ENCODE measurements at places on chromosomes 13 and 19.
A peak's percentile ranks its signal among the peaks of the same experiment; 100 is the strongest.

DNA sequence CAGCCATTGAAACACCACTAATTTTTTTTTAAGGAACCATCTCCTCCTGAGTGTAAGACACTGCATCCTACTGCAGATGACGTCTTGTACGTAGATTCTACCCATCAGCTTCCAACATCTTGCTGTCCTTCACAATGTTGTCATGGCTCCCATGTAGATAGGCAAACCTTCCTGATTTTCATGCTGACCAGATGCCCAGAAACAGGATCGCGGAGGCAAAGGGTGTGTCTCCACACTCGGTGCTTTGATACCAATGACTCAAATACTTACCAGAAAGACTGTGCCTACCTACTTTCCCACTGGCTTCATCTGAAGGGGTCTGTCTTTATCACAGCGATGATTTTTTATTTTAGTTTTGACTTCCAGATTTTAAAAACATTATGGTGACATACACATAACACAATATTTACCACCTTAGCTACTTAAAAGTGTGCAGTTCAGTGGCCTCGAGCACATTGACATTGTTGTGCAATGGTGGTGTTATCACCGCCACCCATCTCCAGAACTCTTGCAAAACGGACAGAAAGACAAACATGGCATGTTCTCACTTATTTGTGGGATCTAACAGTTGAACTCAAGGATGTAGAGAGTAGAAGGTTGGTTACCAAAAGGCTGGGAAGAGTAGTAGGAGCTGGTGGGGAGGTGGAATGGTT is 94.0 kb upstream of the PEG3 start:
- DNase-seq: no peak

DNA sequence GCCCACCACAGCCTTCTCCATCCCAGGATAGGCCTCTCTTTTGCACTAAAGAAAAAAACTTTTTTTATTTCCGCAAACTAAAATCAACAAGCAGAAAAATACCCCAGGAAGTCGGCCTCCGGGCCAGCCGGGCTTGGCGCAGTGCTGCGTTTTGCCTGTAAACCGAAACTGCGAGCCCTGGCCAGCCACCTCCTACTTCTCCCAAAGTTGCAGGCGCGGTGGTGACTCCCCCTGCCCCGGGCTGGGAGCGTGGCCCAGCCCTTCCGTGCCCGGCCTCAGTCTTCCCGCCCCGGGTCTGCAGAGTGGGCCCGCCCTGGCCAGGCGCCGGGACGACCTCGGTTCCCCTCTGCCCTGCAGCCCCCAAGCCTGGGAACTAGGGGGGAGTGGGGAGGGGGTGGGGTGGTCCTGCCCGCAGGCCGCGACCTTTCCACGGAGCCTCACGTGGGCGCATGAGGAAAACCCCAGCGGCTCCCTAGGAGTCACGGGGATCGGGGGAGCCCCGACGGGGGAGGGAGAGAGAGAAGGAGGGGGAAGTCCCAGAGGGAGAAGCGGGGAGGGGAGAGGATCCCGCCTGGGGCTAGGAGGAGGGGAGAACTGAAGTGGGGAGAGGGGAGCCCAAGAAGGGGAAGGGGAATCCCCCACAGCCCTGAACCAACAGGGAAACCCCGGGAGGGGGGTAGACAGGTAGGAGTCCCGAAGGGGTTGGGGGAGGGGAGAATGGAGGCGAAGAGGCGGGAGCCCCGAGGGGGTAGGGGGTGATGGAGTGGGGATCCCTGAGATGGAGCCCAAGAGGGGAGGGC is 3.0 kb downstream of the GADD45B start:
- DNase-seq: peak; percentile 83

DNA sequence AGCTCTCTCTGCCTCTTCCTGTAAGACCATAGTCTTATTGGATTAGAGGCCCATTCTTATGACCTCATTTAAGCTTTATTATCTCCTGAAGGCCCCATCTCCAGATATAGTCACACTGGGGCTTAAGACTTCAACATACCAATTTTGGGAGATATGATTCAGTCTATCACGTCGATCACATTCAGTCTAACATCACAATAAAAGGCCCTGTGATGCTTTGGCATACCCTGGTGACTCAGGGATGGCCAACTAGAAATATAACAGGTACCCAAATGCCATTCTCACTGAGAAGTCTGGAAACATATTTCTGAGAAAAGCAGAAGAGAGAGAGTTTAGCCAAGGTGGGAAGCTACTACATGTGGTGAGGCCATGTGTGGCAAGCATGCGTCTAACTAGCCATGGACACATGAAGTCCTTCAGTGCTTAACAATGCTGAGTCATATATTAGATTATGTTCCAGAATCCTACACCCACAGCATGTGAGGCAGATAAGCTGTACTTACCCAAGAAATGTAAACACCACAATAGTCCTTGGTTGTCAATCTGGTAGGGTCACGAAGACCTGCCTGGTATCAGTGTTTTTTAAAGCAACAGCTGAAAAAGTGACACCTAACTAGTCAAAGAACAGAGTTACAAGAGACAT is 485.1 kb downstream of the FOXO1 start:
- no peak for DNase-seq

DNA sequence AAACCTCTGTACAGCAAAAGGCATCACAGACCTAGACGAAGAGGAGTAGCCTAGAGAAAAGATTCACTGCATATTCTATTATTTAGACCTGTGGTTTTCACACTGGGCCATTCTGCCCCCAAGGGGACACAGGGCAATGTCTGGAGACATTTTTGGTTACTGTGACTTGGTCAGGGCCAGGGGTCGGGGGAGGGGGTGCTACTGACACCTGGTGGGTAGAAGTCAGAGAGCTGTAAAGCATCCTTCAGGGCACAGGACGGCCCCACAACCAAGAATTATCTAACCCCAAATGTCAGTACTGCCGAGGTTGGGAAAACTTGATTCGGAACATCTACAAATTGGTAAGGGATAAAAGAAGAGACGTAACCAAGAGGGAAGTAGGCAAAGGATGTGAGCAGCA is 11.3 kb downstream of the ELAVL1 start:
- DNase-seq: no peak

DNA sequence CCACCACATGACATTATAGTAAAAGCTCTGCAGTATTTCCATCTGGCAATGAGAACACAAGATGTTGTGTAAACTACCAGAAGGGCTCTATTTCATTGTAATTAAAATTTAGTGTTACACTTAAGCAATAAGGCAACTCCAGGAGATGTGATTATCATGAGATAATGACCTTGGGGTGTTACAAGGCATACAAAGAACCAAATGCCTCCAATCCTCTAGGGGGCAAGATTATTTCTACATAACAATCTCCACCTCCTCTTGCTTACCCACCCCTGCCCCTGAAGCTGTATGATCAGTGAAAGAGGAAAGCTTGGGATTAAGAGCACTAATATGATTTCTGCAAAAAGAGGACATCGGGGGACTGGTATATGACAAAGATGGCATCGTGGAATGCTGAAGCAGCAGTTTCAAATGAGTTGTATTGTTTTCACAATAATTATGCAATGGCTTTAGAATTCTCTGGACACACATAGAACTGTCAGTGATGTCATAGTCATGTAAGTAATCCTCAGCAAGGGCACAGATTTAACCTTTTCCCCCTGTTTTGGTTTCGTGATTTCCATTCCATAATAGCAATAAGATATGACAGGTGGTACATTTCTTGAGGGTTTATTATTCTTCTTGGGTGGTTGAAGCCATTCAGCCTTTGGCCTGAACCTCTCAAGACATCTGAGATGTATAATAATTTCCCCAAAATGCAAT is 295.3 kb downstream of the MZT1 start:
- no peak for DNase-seq

DNA sequence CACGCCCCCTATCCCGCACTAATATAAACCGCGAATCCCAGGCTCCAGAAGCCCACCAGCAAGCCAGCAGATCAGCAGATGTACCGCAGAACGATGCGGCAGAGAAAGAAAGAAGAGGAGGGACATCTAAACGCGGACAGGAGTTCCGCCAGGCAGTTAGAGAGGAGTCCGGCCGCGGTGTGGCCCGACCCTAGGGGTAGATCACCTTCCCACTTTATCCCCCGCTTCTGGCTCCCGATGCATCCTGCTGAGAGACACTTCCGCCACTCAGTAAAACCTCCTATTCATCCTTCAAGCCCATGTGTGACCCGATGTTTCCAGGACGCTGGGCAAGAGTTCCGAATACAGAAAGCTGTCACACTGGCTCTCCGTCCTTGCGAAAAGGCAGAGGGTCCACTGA is 1046.8 kb downstream of the SLITRK5 start:
- no peak for DNase-seq

DNA sequence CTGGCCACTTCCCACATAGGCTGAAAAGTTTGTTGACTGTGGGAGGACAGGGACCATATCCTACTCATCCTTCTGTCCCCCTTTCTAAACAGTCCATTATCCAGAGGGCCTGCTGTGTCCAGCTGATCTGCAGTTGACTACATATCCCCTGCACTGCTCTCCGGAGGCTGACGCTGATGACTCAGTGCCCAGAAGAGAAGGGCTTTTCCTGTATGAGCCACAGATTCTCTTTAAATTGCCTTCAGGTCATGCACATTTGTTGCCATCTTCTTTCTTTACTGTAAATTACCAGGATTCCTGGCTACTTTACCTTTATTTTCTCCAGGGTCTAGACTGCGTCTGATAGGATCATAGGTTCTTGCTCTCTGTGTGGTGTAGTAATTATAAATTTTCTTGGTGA is 125.2 kb downstream of the LACC1 start:
- DNase-seq: no peak

- DNase-seq: no peak
Measured at GRCh38 chr13:80787604-80788003, 446.7 kb upstream of the SPRY2 start.

DNA sequence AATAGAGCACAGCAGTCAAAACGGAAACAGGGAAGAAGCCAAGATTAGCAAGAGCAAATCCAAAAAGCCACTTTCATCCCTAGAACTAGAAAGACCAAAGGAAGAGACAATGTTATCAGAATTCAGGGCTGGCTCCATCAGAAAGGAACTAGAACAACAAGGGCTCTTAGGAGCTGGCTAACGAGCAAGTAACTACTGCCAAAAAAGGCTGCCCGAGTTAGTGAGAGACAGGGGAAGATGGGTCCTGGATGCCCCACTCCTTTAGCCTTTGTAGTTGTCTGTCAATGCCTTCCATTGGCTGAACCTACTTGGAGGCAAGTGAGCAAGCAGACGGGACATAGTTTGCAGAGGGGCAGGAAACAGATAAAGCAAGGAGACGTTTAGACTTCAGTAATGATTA is 240.4 kb downstream of the KLF12 start:
- no peak for DNase-seq

GRCh38 chr13:59774491-59774971 is 389.2 kb downstream of the DIAPH3 start:
- DNase-seq: no peak

DNA sequence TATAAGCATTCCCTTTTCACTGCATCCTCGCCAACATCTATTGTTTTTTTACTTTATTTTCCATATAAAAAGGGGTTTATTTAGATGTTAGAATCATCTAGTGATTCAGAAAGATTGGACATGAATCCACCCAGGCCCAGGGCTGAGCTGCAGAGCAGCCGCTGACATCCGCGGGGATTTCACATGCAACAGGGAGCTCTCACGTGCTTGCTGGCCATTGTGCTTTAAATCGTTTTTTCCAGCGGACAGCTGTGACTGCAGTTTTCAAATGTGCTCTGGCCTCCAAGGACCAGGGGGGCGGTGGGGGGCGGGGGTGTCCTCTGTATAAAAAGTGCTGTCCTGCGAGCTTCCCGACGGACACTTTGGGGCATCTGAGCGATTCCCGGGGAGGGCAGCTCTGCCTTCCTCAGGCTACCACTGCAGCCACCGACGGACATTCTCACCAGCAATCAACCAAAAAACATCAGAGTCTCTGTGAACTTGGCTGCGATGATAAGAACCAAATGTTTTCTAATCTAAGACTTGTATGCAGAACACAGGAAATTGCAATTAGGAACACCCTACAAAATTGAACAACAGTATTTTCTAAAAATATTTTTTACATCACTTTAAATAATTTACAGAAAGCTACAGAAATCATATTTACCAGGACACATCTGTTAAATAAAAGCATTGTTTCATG is 12.6 kb downstream of the RB1 start:
- no peak for DNase-seq

DNA sequence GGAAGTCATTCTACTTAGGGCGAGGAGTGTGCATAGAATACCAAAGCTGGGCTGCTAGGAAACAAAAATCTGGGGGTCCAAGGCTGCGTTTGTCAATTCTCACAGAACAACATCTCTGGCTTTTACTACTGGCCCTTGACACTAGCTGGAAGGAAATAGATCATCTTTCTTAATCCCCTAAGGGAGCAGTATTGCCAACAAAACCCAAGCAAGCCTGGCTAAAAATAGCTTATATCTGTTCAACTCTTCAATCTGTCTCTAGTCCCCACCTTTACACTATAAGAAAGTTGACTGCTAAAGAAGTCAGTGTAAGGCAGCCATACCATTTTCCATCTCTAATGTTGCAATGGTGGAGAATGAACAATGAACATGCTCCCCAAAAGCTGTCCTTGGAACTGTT is 107.8 kb upstream of the SPRY2 start:
- DNase-seq: no peak

GRCh38 chr13:40598569-40598968 is 67.9 kb downstream of the FOXO1 start:
- DNase-seq: no peak

DNA sequence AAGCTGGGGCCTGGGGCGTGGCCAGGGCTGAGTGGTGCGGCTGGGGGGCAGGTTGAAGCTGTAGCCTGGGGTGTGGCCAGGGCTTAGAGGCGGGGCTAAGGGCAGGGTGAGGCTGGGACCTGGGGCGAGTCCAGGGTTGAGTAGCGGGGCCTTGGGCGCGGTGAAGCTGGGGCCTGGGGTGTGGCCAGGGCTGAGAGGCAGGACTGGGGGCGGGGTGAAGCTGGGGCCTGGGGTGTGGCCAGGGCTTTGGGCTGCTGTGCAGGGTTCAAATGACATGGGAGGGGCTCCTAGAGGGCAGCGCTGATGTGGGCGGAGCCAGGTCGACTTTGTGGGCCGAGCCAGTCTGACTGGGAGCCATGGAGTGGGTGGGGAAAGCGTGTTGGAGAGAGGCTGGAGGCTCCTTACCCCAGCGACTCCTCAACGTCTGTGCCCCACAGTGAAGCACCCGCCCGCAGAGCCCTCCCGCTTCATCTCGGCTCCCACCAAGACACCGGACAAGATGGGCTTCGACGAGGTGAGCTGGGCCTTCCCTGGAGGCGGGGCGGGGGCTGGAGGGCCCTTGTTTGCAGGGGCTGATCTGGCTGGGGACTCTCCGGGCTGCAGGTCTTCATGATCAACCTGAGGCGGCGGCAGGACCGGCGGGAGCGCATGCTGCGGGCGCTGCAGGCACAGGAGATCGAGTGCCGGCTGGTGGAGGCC is 21.5 kb downstream of the COLGALT1 start:
- DNase-seq: peak; percentile 45

GRCh38 chr13:107373551-107373950 is 805.6 kb upstream of the ARGLU1 start:
- DNase-seq: no peak

DNA sequence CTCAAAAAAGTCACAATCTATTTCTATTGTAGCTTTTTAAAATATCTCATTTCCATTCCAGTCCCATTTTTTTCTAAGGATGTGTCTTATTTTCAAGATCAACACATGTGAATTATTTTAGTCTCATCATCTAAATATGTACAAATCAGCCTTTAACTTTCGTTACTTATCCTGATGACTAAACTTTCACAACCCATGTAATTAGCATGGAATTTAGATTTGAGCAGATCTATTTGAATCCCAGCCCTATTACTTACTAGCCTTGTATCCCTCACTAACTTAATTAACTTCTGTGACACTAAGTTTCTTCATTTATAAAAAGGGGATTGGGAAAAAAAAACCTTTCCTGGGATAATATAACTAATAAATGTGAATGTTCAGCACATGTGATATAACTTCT is 81.1 kb downstream of the UFM1 start:
- no peak for DNase-seq

Data from activated CD8-positive, alpha-beta memory T cell treated with anti-CD3 and anti-CD28 coated beads, Interleukin-2, amount 10 ng/mL, durations not matched to agents 7 days and 5 days (primary cell).